ENCODE measurements at places on chromosomes 5 and 9.
A peak's percentile ranks its signal among the peaks of the same experiment; 100 is the strongest.

DNA sequence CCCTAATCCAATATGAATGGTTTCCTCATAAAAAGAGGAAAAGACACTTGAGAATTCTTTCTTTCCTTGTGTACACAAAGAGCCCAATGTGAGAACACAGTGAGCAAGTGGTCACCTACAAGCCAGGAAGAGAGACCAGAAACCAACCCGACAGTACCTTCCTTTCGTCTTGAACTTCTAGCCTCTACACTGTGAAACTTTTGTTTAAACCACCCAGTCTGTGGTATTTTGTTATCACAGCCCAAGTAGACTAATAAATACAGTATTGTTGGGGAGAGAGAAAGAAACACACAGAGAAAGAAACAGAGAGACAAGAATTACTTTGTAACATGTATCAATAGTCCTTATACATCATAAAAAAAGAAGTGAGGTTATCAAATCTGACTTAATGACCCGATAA lies 37.2 kb downstream of the CENPK start:
- DNase-seq, result no peak

DNA sequence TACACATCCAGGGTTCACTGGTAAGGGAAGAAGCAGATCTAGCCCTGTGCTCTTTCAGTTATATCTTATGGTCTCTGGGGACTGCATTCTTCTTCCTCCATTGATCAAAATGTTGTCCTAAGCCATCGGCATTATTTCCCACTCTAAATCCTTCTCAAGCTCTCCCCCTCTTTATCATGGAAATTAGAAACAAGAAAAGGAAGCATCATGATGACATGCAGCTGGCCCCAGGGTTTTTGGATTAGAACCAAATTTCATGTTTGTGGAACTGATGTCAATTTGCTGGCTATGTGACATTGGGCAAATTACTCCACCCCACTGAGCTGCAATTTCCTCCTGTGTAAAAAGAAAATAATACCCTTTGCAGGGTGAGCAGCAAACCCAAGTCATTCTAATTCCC lies 39.5 kb downstream of the MFAP3 start:
- peak; percentile 49 for DNase-seq

- DNase-seq, result no peak
Observed at GRCh38 chr5:141934099-141934844, 10.6 kb downstream of the DELE1 start.

GRCh38 chr9:124248960-124249359 lies 8.8 kb upstream of the NEK6 start:
- DNase-seq, result no peak

DNA sequence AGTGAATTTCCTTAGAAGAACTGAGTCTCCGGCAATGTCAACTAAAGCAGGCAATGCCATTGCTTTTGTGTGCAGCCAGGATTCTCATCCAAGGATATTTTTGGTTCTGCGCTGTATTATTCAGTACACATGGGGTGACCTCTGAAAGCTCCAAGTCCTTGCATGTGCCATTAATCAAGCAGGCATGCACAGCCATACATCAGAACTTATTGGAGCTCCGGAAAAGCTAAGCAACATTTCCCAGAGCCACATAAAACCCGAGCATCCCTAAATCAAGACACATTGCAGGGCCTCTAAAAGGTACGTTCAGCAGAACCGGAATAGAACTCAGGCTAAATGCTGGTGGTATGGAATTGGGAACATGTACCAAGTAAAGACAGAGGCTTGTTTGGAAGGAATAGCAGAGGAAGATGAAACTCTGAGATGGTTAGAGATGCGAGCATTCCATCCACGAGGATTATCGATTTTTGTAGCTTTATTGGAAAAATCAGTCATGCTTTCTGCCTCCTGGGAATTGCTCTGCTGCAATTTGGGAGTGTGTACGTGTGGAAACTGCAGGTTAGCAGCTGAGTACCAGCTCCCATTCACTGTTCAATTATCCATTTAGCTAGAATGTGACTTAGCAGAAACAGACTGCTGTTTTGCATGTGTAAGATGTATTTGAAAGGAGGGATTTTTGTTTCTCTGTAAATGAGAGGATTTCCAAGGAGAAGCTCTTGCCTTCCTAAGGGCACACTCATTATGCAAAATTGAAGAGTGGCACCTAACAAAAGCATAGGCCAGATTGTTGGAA lies 143.7 kb upstream of the WWC1 start:
- no peak for DNase-seq

DNA sequence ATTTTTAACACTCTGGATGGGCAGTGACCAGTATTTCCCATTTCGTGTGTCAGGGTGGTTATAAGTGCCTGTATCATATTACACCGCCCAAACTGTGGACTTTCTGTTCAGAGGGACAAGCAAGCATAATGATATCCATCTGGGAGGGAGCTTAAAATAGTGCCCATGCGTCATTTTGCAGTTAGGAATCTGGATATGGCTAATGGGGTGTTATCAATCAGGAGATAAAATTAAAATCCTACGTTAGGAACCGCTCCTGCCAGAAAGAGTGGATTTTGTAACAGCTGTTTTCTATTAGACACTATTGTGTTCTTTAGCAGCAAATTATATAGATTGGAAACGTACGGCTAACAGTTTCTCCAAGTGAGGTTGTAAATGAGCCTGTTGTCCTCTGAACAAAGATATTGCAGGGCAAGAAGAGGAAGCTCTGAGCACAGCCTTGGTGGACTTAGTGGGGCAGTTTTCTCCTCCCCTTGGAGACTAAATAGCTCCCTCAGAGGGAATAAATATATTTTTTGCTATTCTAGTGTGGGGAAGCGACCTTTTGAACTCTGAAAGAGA lies 160.4 kb downstream of the SPATA31D1 start:
- DNase-seq, result no peak

GRCh38 chr9:38118862-38119438 lies 49.9 kb upstream of the SHB start:
- no peak for DNase-seq

DNA sequence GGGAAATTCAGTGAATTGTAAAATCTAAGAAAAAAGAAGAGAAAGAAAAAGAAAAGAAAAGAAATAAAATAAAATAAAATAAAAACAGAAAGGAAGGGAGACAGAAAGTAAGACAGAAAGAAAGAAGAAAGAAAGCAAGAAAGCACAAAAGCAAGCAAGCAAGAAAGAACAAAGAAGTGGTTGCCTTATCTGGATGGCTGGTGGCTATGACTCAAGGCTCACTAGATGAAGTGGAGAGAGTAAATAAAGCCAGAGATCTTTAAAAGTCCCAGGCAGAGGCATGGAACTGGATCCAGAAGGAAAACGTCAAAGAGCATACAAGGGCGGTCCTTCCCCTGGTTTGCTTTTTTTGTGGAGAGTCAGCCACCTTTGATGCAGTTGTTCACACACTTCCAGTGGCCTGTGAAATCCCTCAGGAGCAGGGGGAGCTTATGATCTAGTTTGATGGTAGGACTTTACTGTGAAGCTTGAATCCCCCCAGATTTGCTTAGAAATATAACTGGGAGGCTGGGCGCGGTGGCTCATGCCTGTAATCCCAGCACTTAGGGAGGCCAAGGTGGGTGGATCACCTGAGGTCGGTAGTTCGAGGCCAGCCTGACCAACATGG lies 176.7 kb upstream of the HMHB1 start:
- DNase-seq, result no peak

DNA sequence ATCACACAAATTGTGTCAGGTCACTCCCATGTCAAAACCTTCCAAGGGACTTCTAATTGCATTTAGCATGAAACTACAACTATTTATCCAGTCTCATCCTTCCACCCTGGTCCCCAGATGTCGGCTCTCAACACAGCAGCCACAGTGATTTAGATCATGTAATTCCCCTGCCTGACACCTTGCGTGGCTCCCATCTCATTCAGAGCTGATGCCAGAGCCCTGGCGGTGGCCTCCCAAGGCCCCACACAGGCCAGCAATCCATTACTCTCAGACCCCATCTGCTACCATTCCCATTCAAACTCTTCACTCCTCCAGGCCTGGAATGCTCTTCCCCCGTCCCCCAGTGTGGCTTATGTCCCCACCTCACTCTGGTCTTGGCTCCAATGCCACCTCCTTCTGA lies 2.4 kb downstream of the SLC35D2 start:
- DNase-seq, result no peak

GRCh38 chr9:96203867-96204501 lies 98.0 kb downstream of the HSD17B3 start:
- no peak for DNase-seq

GRCh38 chr9:12961276-12961809 lies 186.5 kb downstream of the LURAP1L start:
- DNase-seq, result no peak

- DNase-seq, result no peak
Observed at GRCh38 chr9:130292106-130292505, 26.5 kb downstream of the HMCN2 start.

GRCh38 chr9:136526625-136527066 lies 19.2 kb downstream of the NOTCH1 start:
- DNase-seq, result no peak

DNA sequence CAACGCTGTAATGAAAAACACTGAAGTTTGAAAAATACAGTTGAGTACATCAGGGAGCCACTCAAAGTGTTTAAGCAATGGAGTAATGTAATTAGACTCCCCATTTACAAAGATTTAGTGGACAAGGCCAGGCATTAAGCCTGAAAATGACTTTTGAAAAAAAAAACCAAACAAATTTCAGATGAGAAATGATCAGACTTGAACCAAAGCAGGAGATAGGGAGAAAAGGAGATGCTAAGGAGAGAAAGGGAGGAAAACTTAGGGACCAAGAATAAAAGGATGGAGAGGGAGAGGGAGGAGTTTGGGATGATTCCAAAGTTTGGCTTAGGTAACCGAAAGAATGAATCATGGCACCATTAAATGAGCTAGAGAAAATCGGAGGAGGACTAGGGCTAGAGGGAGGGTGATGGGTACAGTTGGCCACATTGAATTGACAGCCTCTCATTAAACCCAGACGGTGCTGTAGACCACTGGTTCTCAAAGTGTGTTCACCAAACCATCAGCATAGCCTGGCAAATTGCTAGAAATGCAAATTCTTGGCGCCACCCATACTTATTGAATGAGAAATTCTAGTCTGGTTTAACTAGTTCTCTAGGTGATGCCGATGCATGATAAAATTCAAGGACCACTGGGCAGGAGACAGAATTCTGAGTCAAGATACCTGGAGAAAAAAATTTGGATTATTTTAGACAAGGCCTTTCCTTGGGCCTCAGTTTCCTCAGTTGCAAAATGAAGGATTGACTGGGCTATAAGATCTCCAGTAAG lies 6.2 kb upstream of the CPEB4 start:
- DNase-seq, result no peak

- peak; percentile 61 for DNase-seq
Observed at GRCh38 chr5:9498541-9499497, 47.1 kb downstream of the SEMA5A start.

DNA sequence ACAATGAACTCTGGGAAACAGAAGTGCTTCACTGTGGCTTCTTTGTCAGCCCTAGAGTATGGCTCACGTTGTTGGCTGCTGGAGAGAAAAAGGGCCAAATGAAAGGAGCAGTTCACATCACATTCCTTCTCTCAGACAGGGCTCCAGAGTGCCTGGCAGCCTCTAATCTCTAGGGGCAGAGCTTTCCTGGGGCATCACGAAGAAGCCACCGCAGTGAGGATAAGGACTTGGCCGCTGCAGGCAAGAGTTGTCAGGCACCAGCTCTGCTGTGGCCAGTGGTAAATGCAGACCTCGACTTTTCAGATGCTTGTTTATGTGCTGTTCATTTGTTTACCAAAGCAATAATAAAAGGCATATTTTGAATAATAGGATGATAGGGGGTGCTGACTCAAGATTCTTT lies 227.2 kb downstream of the ICE1 start:
- no peak for DNase-seq

DNA sequence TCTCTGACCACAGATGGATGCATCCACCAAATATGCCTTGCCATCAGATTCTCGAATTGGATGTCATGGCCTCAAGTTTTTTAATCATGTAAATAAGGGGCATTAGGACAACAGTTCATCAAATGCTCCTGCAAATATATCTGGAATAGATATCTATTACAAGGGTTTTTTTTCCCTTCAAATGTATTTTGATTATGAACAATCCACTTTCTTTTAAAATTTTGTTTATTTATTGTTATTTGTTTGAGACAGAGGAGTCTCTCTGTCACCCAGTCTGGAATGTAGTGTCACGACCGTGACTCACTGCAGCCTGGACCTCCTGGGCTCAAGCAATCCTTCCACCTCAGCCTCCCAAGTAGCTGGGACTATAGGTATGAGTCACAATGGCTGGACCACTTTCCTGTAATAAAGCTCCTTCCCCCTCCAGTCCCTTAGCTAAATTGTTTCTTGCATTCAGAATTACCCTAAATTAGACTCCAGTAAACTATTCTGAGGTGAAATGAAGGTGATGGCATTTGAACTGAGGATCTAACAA lies 1412.1 kb downstream of the EFNA5 start:
- DNase-seq, result no peak

GRCh38 chr5:174412941-174413340 lies 311.4 kb upstream of the MSX2 start:
- DNase-seq, result no peak

- DNase-seq, result no peak
Observed at GRCh38 chr5:55278778-55279177, 28.7 kb downstream of the DHX29 start.

GRCh38 chr9:36691671-36692070 lies 119.0 kb downstream of the MELK start:
- no peak for DNase-seq

- DNase-seq, result no peak
Observed at GRCh38 chr5:135811007-135811406, 23.5 kb upstream of the SLC25A48 start.

DNA sequence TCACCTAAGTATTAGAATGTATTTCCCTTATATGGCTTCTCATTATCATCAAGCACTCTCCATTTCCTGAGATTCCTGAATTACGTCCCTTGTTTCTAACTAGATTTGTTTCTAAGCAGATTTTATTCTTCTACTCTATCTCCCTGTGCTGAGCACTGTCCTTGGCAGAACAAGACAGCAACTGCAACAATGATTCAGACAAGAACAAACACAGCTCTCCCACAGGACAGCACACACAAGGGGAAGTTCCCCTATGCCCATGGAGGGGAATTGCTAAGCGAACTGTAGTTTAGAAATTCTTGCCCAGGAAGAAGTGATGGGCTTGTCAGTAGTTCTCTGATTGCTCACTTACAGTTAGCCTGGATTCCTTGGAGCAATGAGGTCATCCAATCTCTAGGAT lies 759.9 kb downstream of the DTWD2 start:
- no peak for DNase-seq

GRCh38 chr9:7452378-7452777 lies 347.2 kb downstream of the DMAC1 start:
- DNase-seq, result no peak

DNA sequence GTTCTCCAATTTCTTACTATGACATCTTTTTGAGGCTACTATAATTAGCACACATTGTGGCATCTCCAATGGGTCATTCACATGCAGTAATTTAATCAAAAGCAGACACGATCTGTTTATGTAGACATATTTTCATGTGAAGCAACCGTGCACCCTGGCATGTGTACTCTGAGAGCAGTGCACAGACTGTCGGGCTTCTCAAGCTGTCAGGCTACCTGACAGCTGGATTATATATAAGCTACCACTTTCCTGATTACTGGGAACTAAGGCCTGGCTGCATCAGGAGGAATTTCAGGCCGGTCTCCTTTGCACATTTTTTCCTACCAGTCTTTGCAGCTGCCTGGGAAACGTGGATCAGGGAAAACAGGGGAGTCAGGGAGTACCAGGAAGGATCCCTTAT lies 197.5 kb downstream of the MAPKAP1 start:
- no peak for DNase-seq

GRCh38 chr5:179819296-179820126 lies 1.2 kb upstream of the SQSTM1 start:
- peak; percentile 66 for DNase-seq

GRCh38 chr5:160229190-160229742 lies at the start of gene FABP6:
FABP6 (plus strand) TSS chr5:160229506; CDS start chr5:160229558, 52 bp downstream.
- no peak for DNase-seq
